Astrocyte (in vitro differentiated cells and primary cell): ENCODE measurements at places on chromosomes 5 and 9. TPM values are rescaled to one million over a fixed set of nuclear protein-coding genes. Genes with fewer than 3 reads are reported as not detected.

The NTNG2 gene
- total RNA-seq = 2.4 and 2.5 TPM in 2 replicates

DNA sequence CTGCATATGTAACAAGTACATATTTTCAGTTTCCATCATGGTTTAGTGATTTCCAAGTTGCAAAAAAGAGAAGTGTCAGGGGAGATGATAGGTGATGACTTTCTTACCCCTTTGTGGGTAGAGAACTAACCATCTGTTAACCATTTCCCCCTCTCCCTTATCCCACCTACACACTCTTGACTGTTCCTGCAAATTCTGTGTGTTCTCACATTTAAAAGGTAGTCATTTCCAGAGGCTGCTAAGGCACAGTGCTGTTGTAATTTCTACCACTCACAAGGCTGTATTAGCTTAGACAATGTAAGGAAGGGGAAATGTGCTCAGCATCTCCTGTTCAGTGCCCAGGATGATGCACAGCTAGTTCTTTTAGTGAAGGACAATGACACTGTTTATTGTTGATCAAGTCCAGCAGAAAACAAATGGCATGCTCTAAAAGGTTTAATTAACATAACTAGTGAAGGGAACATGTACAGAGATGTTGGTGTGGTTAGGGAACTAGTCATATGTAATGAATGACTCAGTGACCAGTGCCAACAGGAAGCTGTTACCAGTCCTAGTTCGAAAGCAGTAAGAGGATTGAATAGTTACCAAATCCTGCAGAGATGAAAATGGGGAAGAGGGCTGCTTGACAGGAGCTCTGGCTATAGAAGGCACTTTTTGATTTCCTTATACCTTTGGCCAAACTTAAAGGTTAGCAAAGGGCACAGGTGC lies 165.1 kb downstream of the PLK2 start:
- DNase-seq = peak; percentile 41

- no peak for DNase-seq
Observed at GRCh38 chr9:71638627-71639026, 129.7 kb downstream of the CEMIP2 start.

DNA sequence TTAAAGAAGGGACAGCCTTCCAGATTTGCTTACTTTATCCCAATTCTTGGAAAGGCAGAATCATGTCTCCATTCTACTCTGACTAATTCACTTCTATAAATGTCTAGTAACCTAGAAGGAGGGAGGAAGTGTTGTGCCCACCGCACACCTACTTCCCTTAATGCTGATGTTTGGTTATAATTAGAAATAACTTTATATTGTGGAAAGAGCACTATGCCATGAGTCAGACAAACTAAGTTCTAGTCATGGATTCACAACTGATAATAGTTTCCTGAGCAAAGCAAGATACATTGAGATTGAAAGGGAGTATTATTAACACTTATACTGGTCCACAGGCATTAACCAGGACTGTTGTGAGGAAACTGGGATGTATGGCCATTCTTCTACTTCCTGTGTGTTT lies 345.9 kb upstream of the RPS23 start:
- DNase-seq = no peak

GRCh38 chr5:54845567-54845941 lies 139.8 kb downstream of the ESM1 start:
- DNase-seq = peak; percentile 56

GRCh38 chr5:113531481-113532159 lies 18.1 kb downstream of the YTHDC2 start:
- DNase-seq = no peak

- peak; percentile 29 for DNase-seq
Observed at GRCh38 chr5:107669096-107670031, 1.4 kb downstream of the EFNA5 start.

DNA sequence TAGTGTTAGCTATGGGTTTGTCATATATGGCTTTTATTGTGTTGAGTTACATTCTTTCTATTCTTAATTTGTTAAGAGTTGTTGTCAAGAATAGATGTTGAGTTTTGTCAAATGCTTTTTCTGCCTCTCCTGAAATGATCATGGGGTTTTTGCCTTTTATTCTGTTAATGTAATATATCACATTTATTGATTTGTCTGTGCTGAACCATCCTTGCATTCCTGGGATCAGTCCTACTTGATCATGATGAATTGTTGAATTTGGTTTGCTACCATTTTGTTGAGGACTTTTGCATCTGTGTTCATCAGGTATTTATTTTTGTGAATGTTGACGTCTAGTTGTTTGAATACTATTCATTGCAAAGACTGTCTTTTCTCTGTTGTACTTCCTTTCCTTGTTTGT lies 23.9 kb downstream of the RIC1 start:
- no peak for DNase-seq

GRCh38 chr9:108439947-108440346 lies 415.8 kb downstream of the ACTL7B start:
- DNase-seq = peak; percentile 79

DNA sequence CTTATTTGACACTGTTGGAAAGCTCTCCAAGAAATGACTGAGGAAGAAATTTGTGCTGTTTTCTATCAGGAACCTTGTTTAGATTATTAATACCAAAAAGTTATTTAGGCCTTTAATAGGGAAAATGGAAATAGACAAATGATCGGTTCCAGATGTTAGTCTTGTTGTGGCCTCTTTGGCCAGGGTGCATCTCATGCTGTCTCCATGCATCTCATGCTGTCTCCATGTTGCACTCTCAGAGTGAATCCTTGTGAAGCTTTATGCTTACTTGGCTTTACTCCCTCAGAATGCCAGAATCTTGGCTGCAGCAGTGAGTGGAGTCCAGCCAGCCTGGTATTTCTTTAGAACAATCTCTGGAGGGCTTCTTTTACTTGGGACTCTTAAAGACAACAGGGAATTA lies 185.5 kb downstream of the ARHGAP26 start:
- DNase-seq = no peak

The C5orf52 gene
- total RNA-seq = not detected in 2 replicates

DNA sequence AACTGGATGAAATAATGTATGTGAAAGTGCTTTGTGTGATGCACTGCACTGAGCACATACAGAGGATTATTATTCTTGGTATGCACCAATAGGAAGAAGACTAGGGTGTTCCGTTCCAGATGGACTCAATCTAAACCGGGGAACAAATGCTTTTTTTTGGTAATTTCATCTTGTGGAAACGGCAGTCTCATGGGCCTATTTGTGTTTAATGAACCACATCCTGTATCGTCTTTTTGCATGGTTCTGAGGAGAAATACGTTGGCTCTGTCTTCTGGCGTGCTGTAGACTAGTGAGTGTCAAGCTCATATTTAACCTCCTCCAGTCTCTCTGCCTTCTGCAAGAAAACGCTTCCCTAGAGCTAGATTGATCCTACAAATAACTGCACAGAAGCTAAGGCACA lies 30.0 kb downstream of the TRIM32 start:
- no peak for DNase-seq

- DNase-seq = no peak
Observed at GRCh38 chr9:9799287-9799686, 813.5 kb downstream of the PTPRD start.

The KIAA1958 gene
- total RNA-seq = 10.4 and 12.0 TPM in 2 replicates

DNA sequence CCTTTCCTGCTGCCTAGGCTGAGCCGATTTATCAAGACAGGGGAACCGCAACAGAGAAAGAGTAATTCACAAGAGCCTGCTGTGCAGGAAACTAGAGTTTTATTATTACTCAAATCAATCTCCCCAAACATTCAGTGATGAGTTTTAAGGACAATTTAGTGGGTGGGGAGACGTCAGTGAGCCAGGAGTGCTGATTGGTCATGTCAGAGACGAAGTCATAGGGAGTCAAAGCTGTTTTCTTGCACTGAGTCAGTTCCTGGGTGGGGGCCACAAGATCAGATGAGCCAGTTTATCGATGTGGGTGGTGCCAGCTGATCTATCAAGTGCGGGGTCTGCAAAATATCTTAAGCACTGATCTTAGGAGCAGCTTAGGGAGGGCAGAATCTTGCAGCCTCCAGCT lies 19.0 kb downstream of the SNX24 start:
- DNase-seq = no peak

The AIF1L gene
- total RNA-seq = 20.2 and 23.7 TPM in 2 replicates

GRCh38 chr5:134510970-134511795 lies 14.3 kb upstream of the JADE2 start:
- peak; percentile 74 for DNase-seq

GRCh38 chr5:137605411-137605810 lies 106.3 kb upstream of the SPOCK1 start:
- DNase-seq = peak; percentile 21
